Upper lobe of left lung (tissue), 6 donors: ENCODE measurements at places on chromosomes 4 and X.

- no peak for DNase-seq
These were observed 224.9 kb upstream of the FAT1 start for GRCh38 chr4:186948361-186949242.

DNA sequence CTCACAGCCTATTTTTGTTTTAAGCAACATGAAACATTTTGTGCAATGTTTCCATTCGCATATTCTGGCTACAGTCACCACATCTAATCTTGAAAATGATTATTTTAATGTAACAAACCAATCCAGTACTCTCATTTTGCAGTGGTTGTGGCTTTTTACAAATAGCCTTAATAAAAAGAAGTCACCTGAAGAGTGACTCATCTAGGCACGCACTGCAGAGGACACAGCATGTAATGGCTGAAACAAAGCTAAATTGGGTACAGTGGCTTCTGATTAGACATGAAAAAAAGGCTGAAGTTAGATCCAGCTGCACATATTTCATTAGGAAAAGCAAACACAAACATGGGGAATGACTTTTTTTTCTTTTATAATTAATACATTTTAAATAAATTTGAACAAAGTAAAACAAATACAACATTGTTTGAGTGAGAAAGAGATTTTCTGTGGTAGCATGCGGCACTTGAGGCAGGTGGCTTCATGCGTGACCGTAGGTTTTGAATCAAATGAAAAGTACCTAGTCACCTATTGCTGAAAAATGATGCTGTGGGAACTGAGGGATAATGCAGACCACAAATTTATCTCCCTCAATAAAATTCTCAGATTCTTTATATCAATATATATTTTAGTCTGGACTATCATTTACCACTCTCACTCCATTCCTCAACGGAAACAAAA is 240.8 kb upstream of the DDX53 start:
- no peak for DNase-seq

DNA sequence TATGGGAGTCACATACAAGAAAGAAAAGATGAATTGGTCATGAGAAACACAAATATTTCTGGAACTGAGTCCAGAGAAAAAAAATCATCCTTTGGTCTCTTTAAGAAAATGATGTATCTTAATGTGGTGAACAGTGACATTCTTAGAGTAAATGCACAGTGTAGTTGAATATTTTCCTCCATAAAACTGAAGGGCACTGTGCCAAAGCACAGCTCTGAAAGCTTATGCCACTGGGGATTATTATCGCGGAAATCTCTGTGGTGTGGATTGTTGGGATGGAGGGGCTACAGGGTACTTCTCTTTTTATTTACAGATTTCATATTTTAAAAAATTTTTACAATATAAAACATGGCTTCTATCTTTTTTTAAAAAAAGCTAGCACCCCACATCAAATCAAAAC is 908.1 kb downstream of the CCSER1 start:
- no peak for DNase-seq

GRCh38 chrX:134999469-134999868 is 8.7 kb downstream of the SMIM10 start:
- DNase-seq: no peak

DNA sequence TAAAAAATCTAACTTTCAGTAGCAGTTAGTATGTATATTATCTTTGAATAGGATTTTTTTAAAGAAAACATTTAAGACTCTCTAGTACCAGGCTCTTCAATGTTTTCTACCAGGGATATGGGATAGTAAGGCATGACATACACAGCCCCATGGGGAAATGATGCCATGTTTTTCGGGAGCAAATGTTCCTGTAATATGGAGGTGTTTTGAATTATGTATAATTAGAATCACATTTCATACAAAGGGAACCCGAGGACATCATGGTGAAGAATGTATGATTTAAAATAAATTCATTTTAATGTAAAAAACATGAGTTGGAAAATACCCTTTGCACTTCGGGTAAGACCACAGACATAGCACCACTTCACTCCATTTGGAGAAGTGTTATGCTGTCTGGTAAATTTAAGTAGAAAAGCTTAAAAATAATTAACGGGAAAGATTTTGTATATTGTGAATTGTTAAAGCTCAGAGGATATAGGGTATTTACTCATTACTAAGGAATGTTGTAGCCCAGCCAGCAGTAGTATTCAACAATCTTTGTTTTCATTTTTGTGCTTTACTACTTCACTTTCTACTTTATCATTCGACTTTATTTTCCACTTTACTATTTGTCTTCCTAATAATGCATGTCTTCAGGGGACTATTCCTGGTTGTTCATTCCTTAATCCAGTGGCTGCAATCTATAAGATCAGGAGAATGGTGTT is 2050.7 kb downstream of the ARAP2 start:
- DNase-seq: no peak

DNA sequence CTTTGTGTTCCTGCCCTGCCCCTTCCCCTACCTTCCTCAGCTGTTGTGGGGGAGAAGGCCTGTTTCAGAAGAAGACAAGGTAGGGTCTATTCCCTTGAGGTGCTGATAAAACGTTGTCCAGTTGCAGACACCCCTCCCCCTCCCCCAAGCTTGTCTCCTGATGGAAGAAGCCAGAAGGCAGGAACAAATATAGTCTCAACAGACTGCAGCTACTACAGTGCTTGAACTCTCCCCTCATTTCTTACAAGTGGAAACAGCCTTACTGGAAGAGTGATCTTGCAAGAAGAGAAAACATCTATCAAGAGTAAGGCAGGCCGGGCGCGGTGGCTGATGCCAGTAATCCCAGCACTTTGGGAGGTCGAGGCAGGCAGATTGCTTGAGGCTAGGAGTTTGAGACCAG is 11.0 kb upstream of the MAP7D3 start:
- DNase-seq: no peak

- no peak for DNase-seq
These were observed 645 bp upstream of the RAB28 start for GRCh38 chr4:13484749-13485221.

DNA sequence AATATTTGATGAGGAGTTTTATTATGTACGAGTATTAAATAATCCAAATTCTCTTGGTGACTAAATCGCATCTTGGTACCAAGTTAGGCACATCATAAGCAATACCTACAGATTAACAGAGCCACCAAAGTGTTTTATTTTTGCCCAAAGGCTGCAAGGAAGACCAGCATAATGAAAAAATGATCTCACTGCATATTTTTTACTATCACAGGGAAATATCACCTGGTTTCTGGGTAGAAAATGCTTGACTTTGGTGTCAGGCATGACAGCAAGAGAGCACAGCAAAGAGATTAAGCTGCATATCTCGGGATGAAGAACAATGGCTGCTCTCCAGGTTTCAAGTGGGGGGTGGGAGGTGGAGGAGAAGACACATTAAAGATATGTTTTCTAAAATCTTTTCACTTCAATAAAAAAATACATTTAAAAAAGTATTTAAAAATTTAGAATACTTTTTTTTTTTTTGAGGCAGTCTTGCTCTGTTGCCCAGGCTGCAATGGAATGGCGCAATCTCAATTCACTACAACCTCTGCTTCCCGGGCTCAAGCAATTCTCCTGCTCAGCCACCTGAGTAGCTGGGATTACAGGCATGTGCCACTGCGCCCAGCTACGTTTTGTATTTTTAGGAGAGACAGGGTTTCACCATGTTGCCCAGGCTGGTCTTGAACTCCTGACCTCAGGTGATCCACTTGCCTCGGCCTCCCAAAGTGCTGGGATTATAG is 86.1 kb downstream of the FRYL start:
- DNase-seq: no peak

DNA sequence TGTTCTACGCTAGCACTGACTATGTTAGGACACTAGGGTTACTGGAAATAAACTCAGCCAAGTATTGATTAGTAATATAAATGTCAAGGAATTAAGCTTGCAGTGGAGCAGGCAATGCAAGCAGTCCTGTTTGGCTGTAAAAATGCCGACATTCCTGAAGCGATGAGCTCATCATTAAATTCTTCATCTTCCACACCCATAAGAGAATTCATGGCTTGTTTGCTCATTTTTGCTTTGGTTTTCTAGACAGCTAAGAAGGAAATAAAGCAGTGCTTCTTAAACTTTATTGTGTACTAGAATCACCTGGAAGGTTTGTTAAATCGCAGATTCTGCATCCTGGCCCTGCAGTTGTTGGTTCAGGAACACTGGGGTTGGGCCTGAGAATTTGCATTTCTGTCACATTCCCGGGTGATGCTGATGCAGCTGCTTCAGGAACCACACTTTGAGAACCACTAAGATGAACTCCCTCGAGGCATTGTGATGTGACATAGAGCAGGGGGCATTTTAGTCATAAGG is 17.8 kb downstream of the ANXA3 start:
- no peak for DNase-seq

- no peak for DNase-seq
These were observed 53.4 kb downstream of the KDR start for GRCh38 chr4:55071951-55072350.

GRCh38 chrX:47250017-47250347 is 17.2 kb downstream of the USP11 start:
- no peak for DNase-seq
